ENCODE measurements at places on chromosomes 13 and 19.

DNA sequence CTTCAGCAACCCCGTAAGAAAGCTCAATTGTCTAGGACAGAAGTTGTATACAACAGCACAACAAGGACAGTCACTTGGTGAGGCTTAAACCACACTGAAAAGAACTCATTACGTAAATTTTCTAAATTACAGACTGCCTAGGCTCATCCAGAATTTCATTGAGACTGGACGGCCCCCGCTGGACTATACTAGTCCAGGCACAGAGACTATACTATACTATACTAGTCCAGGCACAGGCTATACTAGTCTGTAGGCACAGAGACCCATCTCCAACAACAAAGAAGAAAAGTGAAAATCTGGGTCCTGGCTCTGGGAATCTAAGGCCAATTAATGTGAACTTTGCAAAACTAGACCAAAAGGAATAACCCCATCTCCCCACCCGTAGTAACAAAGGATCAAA, 700 bp downstream of the ZNF816 start:
- DNase-seq: no peak

DNA sequence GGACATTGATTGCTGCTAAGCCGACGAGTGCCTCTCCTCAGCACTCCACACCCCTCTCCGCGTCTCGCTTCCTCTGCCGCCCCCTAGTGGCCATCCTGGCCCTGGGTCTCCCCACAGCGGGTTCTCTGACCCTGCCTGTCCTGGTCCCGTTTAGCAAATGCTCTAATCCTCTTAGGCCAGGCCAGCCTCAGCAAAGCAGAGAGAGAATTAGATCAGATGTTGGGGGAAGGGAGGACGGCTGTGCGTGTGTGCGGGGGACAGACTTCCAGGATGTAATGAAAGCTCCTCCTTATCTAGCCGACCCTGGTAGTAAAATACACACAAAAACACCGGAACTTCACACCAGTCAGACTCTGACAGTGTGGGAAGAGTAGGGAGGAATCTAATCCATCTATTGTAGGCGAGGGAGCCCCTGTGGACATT, 4.5 kb downstream of the TPRX2 start:
- peak; percentile 61 for DNase-seq

DNA sequence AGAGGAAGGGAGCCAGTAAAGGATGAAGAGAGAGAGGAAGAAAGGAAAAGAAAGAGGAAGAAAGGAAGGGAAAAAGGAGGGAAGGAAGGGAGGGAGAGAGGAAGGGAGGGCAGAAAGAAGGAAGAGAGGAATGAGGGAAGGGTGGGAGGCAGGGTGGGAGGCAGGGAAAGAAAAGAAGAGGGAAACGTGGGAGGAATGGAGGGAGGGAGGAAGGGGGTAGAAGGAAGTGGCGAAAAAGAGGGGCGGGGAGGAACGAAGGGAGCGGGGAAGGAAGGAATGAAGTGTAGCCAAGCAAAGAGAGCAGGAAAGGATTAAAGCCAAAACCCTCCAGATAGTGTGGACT, 53.1 kb downstream of the SOX1 start:
- DNase-seq: no peak

GRCh38 chr13:96822895-96823294, 171.4 kb downstream of the OXGR1 start:
- DNase-seq: no peak

GRCh38 chr13:113186061-113186900, 22.2 kb downstream of the PCID2 start:
- DNase-seq: no peak

DNA sequence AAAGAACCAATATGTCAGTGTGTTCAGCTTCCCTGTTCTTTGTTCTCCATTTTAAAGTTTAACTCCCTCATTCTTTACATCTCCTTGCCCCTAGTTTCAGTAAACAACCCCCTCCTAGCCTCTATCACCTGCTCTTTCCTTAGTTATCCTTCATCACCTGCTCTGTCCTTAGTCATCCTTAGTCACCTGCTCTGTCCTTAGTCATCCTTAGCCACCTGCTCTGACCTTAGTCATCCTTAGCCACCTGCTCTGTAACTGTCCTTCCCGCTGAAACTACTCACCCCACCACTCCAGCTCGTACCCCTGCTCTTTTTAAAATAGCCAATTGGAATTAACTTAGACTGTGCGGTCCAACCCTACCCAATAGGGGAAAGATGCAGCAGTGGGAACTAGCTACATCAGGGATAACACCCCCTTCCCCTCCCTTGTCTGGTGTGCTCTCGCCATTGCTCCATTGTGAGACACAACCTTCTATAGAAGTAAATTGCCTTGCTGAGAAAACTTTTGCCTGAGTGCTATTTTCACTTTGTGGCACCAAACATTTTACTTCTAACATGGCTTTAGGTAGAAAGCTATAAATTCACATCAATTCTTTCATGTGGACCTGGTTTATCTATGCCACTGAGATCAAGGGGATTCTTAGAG, 16.2 kb downstream of the EDNRB start:
- DNase-seq: no peak

DNA sequence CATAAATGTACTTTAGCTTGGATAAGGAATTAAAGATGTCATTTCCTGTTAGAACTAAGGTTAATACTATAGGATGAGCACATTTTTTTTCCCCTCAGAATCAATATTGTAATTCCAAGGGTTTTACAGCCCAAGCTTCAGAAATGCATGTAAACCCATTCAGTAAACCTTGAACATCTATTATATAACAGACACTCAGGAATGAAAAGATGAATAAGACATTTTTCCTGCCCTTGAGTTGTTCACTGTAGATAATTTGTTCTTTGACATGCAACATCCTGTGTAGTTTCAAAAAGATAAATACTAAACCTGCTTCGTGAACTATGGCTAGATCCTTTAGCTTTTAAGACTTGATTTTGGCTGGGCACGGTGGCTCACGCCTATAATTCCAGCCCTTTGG, 21.7 kb upstream of the KCTD4 start:
- no peak for DNase-seq

DNA sequence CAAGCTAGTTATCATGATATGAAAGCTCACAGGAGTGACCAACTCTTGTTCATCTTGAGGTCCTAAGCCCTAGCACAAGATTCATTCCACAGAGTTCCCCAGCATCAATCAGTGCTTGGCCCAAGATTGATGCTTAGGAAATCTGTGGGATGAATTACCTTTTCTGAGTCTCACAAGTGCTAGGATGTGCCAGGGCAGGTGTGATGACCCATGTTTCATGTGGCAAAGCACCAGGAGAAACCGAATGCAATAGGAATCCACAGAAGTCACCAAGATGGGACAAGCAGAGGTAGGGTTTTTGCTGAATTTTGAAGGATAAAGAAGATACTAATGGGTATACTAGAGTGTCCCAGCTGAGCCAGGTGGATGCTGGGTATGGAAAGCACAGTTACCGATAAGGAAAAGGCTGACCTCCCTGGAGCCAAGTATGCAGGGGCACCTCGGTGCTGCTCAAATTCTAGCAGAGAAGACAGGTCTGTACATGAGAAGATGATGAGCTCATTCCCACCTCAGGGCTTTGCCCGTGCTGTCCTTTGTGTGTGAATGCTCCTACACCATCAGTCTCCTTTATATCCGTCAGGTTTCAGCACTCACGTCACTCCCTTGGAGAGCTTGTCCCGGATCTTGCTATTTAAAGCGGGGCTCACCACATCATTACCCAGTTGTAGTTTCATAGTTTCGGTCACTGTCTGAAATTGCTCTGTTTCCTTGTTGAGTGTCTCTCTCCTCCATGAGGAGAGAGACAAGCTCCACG, 168.9 kb upstream of the TSC22D1 start:
- DNase-seq: no peak

DNA sequence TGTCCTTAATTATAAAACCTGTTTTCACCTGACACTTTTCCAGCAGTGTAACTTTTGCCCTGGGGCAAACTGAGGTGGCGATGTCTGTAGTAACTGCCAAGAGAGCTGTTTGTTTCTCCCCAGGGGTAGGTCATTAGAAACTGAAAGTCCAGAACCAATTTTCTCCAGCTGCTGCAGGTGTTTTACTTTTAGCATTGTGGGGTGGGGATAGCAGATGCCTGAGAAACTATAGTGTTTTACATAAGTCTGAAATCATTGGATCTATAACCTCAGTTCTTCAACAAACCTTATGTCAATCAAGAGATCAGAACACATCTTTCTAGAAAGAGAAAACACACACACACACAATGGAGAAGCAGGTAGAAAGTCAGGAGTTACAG, 92.7 kb downstream of the LHFPL6 start:
- no peak for DNase-seq

DNA sequence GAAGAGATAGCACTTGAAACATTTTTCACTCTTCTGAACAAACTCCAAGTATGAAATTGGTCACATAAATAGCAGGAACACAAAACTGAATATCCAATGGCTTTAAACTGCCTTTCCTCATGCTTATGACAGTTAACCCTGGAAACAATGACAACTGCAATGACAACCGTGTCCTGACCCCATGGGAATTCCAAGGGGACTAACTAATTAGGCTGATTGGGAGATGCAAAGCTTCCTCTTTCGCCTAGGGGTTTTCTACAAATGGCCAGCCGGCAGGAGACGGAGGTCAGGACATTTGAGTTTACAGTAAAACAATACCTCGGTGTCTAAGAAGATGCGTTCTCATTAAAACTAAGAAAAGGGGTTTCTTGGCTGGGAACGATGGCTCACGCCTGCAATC, 53.0 kb upstream of the URAD start:
- DNase-seq: no peak

- no peak for DNase-seq
Observed at GRCh38 chr13:35764326-35765015, 288.0 kb upstream of the MAB21L1 start.
